GM23338 (cell line): ENCODE measurements at places on chromosomes 2 and 18.

- DNase-seq = peak; percentile 15
Measured at GRCh38 chr2:151217343-151217742, 44.3 kb downstream of the RBM43 start.

DNA sequence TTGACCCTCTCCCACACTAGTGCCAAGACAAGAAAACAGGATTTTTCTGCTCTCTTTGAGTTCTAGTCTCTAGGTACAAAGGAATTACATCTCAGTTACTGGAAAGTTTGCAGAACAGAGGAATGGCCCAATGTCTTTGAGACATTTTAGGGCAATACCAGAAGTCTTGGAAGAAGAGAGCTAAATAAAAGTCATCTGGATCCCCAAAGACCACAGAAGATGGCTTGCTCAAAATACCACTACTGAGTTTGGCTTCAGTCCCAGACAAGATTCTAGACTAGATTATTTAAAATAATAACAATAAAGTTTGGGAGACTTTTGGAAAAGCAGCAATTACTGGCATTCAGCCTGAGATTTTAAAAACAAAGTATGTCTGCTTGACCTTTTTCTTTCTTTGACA is 61.9 kb upstream of the HK2 start:
- no peak for DNase-seq

DNA sequence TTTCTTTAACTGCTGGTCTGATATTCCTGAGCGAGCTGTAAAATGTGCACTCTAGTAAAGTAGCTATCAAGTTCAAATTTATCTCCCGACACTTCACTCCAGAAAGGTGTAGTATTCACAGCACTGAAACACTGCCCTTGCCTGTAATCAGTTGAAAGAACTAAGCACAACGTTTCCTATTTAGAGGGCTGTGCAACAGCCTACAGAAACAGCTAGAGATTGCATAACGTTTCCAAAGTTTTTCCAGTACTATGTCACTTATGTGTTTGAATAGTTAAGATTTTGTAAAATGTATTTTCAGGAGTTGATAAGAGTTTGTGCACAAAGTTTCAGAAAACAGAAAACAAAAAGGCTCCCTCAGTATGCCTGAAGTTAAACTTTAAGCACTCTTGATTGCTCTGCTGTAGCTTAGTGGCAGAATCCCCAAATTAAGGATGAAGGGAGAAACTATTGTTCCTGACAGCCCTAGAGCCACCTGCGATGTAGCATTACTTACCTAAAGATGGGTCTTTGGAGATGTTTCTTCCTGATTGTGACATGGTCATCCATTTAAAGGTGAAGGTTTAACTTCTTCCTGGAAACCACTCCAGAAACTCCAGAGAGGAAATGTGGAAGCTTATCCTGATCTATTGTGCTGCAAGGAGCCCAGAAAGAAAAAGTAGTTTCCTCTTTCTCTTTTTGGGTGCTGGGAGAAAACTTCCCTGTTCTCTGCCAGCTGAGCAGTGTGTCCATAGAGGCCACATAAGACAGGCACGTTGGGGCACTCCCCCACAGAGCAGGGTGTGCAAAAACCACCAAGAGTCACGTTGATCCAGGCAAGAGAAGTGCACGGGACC is 536 bp downstream of the PDE1A start:
- DNase-seq = no peak

DNA sequence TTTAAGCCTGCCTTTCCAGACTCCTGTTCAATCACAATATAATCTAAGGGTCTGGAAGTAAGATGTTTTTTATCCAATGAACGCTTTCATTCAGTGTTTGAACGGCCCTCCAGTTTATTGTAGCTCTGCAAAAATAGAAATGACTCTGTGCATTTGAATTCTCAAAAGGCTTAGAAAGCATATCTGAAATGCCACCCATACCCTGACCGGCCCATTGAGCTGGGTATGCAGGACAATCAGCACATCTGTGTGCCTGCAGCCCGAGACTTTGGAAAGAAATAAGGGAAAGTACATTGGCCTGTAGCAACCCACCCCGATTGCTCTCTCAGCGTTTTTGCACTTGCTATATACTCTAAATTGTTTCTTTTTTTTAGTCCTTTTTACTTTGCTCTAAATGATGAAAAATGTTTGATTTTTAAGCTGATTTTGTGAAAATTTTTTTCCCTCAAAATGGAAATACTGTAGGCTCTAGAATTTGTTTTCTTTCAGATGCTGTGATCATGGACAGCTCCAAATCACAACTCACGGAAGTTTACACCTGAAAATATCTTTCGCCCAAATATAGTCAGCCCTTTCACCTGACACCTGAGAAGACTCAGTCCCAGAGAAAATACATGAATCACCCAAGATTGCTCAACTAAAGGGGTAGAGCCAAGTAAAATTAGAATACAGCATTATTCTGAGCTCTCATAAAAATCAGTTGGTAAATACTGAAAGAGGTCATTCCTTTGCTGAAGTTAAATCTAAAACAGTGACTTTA is 194.5 kb upstream of the SIX3 start:
- peak; percentile 51 for DNase-seq

GRCh38 chr2:75071766-75072165 is 113.3 kb downstream of the POLE4 start:
- no peak for DNase-seq

GRCh38 chr18:75200605-75201280 is 8.2 kb downstream of the PTGR3 start:
- no peak for DNase-seq

- DNase-seq = peak; percentile 76
Measured at GRCh38 chr2:5694306-5694705, 2.1 kb downstream of the SOX11 start.

DNA sequence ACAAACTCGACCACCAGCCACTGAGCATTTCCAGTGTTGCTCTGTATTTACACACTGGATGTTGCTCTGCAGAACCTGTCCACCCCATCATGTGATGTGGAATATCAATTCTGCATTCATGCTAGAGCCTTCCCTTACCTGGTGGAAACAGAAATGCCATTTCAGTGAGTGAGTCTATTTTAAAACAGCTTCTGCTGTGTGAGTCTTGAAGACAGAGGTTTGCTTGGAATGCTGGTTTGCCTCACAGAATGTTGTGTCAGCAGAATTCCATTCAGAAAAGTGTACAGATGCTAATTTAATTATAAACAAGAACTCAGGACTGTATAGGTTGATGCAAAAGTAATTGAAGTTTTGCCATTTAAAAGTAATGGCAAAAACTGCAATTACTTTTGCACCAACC is 118.3 kb downstream of the MAP3K20 start:
- DNase-seq = peak; percentile 41

DNA sequence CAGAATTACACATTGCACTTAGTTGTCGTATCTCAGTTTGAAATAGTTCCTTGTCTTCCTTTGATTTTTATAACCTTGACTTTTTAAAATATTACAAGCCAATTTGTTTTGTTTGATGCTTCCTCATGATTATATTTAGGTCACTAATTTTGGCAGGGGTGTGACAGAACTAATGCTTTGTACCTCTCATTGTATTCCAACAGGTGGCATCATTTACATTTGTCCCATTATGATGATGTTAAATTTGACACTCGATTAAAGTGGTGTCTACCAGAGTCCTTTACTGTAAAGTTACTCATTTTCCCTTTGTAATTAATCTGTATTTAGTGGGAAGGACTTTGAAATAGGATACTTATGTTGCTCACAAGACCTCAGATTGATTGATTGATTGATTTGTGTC is 21.5 kb upstream of the MFSD2B start:
- DNase-seq = no peak
